Stimulated activated CD8-positive, alpha-beta memory T cell treated with anti-CD3 and anti-CD28 coated beads, Interleukin-4, amount 100 ng/mL, for 1 hour (primary cell): ENCODE measurements at places on chromosomes 7 and 10.

- DNase-seq, result no peak
These were observed 541.0 kb downstream of the ZWINT start for GRCh38 chr10:55820071-55820470.

GRCh38 chr7:92768501-92769393 lies 67.6 kb downstream of the CDK6 start:
- no peak for DNase-seq

DNA sequence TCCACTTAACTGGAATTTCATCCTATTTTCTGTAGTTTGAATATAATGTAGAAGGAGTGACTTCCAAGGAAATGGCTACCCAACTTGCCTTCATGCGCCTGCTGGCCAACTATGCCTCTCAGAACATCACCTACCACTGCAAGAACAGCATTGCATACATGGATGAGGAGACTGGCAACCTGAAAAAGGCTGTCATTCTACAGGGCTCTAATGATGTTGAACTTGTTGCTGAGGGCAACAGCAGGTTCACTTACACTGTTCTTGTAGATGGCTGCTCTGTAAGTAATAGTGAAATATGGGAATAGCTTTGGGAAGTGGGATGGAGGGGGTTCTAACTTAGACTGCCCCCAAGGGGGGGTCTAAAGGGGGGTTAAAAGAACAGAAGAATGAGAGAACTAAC lies 34.5 kb downstream of the COL1A2 start:
- DNase-seq, result no peak

DNA sequence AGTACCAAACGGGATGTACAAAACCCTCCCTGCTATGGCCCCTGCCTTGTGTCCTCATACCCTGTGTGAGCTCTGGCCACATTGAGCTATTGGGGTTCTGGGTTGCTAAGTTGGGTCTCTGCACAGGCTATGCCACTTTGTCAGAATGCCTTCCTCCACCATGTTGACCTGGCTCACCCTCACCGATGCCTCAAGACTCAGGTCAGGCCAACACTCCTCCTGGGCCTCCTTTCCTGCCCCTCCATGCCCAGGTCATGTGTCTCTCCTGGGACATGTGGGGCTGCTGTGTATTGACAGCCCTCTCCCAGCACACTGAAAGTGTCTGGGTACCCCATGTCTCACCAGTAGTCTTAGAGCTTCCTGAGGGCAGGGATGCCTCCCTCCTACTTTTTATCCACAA lies 14.6 kb downstream of the TRPV5 start:
- no peak for DNase-seq

GRCh38 chr10:78766603-78767002 lies 302.2 kb upstream of the ZMIZ1 start:
- no peak for DNase-seq

DNA sequence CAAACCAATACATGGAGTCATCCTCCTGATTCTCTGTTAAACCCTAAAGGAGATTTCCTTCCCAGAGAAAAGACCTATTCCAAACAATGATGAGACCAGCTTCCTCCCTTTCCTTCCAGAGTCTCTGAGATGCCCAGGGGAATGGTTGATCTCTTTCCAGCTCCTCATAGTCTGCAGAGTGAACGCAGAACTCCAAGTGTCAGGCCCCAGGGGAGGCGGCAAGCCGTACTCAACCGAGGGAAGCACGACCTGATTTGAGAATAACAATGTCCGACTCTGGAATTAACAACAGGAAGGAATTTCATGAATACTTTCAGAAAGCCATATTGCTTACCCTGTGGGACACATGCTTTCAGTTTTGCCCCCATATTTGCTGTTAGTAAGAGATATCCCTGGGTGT lies 241.7 kb upstream of the GLI3 start:
- DNase-seq, result no peak

DNA sequence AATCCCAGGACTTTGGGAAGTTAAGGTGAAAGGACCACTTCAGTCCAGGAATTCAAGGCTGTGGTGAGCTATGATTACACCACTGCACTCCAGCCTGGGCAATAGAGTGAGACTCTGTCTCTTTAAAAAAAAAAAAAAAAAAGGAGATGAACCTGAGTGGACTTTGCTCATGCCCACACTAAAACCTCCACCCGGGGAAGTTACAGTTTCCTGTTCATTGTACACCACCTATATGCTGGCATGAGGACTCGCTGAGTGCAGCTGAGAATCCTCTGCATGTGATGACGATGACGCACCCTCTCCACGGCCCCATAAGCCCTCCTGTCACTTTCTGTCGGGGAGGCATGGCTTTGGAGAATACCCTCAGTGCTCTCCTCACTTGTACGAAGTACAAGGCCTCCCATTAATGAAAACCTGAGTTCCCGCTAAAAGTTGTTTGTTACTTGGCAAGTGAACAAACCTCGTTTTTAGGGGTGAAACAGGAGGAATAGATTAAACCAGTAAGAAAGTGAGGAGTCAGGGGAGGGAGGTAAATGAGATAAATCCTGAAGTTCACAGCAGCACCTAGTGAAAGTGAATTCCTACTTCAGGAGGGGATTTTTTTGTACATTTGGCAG lies 15.9 kb downstream of the TMEM176B start:
- DNase-seq, result no peak

DNA sequence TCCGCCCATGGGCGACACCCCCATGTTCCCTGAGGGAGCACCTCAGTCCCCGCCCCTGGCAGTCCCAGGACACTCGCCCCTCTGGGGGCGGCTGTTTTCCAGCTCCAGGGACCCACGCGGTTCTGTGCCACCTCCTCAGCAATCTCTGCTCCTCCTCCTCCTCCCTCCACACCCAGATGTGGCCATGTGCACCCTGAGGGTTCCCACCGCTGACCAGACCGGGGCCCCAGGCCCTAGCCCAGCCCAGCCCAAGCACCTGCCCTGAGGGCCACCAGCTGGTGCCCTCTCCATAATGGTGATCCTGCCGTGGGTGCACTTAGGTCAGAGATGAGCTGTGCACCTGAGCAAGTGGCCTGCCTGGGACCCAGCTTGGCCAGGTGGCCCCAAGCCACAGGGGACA lies 25.1 kb downstream of the AP5Z1 start:
- DNase-seq, result no peak

GRCh38 chr10:117775526-117775925 lies 233.0 kb downstream of the EMX2 start:
- no peak for DNase-seq

DNA sequence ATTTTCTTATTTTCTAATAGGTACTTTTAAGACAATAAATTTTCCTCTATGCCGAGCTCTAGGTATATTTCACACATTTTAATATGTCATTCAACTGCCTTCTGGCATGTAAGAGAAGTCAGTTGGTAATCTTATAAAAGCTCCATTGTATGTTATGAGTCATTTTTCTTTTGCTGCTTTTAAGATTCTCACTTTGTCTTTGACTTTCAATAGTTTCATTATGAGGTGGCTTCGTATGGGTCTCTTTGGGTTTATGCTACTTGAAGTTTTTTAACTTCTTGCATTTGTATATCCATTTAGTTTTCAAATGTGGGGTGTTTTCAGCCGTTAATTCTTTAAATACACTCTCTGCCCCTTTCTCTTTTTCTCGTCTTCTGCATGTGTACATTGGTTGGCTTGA lies 80.5 kb downstream of the ABCA13 start:
- DNase-seq, result no peak

DNA sequence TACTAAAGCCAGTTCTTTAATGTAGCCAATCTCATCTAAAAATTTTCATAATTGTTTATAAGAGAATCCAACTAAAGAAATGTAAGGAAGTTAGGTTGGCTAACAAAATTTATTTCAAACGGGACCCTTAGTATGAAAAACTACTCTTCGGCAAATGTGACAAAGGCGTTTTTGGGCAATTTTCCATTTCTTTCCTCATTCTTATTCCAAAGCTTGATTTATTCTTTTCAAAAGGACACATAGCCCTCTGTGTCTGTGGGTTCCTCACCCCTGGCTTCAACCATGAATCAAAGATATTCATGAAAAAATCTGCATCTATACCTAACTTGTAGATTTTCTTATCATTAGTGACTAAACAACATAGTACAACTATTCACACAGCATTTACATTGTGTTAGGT lies 195.9 kb downstream of the ZMYND11 start:
- no peak for DNase-seq

GRCh38 chr7:33720870-33721269 lies 184.5 kb upstream of the BMPER start:
- DNase-seq, result no peak

- no peak for DNase-seq
These were observed 208.6 kb downstream of the ZNF365 start for GRCh38 chr10:62582804-62583208.

DNA sequence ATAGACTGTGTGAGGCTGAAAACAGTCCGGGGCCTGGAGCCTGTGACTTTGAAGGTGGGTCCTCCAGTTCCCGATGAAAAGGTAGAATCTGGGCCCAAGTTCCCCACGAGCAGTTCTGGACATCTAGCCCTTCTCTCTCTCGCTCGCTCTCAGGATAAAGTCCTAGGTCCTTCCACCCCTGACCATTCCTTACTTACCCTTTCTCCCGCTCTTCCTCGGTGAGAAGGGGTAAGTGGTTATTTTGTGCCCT lies 713 bp downstream of the IMMP2L start:
- DNase-seq, result no peak

DNA sequence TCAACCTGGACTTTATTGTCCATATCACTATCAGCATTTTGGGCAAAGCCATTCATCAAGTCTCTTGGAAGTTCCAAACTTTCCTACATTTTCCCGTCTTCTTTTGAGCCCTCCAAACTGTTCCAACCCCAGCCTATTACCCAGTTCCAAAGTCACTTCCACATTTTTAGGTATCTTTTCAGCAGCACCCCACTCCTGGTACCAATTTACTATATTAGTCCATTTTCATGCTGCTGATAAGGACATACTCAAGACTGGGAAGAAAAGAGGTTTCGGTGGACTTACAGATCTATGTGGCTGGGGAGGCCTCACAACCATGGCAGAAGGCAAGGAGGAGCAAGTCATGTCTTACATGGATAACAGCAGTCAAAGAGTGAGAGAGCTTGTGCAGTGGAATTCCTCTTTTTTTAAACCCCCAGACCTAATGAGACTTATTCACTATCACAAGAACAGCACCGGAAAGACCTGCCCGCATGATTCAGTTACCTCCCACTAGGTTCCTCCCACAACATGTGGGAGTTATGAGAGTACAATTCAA lies 50.2 kb downstream of the NRF1 start:
- no peak for DNase-seq

DNA sequence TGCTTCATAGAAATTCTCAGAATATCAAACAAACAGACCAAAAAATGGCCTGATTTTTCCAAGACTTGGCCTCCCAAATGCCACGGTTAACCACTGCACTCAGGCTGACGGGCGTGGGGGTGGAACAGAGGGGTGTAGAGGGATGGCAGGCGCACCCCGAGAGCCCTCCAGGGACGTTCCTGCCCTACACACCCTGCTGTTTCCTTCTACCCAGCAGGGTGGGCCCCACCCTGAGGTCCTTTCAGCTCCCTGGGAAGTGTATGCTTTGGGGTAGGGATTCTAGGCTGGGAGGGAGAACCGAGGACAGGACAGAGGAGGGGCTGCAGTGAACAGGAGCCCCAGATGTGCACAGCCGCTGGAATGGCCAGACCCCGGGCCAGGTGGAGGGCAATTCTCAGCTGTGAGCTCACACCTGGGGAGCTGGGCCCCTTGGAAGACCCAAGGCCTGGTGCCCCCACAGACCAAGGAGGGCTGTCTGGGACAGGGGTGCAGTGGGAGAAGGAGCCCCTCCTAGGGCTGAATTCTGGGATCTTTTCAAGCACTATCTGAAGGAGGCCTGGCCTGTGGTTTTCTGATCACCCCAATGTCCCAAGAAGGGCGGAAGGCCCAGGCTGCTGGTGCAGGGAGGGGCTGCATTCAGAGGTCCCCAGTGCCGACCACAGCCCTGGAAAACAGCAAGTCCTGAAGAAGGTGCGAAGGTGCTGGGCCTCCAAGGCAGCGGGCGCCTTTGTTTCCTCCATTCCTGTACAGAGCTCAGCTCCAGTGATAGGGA lies 32.9 kb upstream of the INPP5A start:
- DNase-seq, result no peak

GRCh38 chr7:135102372-135102771 lies 45.5 kb upstream of the TMEM140 start:
- no peak for DNase-seq

- DNase-seq, result no peak
These were observed 371.9 kb downstream of the BMPER start for GRCh38 chr7:34277016-34277802.

DNA sequence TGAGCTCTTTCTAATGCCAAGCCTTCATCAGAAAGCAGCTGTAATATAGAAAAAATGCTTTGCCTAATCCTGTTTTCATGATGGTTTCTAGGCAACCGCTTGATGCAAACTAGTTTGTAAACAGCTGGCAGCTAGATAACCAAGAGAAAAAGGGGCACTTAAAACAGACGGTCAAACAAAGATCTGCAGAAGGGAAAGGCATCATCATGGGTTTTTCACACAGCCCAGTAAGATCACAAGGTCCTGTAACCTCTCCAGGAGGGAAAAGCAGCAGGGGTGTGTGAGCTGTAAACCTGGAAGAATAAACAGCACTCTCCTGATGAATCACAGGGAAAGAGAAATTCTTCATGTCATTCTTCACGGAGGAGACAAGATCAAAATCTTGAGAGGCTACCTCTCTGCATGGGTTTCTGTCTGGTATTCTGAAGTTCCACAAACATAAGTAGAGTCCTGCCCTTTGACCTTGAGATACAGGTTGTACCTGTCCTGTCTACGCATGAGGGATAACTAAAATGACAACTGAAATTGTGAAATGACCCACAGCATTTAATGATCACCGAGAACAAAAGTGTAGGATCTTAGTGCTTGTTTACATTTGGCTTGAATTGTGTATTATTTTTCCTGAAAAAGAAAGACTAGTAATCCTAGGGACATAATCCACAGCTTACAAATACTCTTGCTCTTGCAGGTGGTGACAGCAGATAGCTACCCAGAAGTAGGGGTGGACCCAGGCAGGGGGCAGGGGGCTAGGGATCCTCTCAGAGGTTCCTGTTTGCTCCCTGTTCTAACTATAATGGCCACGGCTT lies 48.0 kb downstream of the CREB3L2 start:
- DNase-seq, result no peak

GRCh38 chr7:159107161-159107892 lies 37.3 kb downstream of the VIPR2 start:
- no peak for DNase-seq

DNA sequence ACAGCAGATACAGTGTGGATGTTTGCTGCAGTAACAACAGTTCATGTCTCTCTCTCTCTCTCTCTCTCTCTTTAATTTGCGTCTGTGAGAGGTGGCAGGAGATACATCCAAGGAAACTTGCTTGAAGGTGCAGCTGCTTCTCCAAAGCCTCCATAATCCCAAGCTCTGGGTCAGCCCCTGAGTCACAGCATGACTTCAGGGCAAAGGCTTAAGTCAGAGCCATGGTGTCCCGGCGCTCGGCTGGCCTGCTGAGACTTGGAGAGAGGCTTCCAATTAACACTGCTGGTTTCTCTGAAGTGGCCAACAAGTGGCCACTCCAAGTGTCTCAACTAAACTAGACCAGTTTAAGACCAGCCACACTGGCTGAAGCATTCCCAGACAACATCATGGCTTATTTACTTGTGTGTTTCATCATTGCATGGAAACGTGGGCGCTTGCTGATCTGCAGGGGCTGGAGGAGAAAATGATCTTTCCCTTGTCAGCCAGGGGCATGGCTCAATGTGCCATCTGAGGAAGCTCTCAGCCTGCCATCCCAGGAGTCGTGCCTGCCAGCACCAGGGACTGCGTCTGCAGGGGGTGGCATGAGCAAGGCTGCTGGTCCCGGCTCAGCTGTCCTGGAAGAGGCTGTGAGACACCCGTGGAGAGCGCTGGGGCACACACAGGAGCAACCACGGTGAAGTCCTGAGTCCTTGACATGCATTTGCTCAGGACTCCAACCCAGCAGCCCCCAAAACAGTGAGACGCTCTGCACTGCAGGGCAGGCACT lies 254.2 kb downstream of the COBL start:
- DNase-seq, result no peak
